ENCODE measurements at places on chromosomes 11 and 22.
A peak's percentile ranks its signal among the peaks of the same experiment; 100 is the strongest.

GRCh38 chr11:1012740-1013630 is 23.5 kb downstream of the MUC6 start:
- peak; percentile 71 for DNase-seq

DNA sequence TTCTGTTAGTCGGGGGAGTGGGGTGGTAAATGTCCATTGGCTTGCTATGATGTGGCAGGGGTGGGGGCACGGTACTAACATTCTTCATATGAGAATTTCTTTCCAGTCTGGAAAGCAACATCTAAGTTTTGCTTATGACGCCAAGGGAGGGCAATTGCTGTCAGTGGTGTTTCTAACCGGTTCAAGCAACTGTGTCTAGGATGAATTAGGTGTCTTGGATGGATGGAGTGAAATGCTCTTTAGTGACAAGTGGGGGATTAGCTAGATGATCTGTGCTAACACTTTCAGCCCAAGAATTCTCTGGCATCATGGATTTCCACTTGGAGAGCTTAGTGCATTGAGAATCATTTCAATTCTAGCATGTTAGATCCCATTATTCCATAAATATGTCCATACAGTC is 262.6 kb upstream of the SORL1-AS1 start:
- peak; percentile 58 for DNase-seq

GRCh38 chr22:38761202-38762162 is 5.7 kb upstream of the SUN2 start:
- peak; percentile 36 for DNase-seq

DNA sequence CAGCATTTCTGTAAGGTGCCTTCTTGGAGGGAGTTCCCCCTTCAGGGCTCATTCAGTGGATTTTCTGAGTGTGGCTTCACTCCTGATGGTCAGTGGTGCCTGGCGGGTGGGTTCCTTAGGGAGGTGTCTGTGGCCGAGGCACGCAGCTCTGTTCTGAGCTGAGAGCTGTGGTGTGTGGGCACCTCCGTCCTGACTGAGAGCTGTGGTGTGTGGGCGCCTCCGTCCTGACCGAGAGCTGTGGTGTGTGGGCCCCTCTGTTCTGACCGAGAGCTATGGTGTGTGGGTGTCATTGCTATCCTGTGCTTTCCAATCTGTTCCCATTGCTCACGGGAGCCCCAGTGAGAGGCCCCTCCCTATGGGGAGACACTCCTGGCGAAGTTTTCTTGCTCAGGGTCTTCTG is 39.8 kb downstream of the MUC6 start:
- DNase-seq = no peak

DNA sequence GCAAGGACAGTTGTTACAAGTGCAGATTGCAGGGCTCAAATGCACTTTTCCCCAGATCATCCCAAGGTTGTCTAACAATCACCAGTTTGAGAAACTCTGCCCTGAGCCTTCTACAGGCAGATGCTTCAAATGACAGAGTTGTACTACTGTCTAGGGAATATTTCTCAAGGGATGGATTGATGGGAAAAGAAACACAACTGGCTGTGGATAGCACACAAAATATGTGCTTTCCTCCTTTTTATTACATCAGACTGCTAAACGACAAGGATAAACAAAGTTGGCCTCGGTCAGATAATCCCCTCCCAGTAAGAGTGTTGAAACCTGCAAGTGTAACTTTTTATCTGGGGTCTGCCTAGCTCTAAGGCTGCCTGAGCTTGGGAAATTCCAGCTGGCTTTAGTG is 46.6 kb upstream of the SORL1-AS1 start:
- DNase-seq = no peak

DNA sequence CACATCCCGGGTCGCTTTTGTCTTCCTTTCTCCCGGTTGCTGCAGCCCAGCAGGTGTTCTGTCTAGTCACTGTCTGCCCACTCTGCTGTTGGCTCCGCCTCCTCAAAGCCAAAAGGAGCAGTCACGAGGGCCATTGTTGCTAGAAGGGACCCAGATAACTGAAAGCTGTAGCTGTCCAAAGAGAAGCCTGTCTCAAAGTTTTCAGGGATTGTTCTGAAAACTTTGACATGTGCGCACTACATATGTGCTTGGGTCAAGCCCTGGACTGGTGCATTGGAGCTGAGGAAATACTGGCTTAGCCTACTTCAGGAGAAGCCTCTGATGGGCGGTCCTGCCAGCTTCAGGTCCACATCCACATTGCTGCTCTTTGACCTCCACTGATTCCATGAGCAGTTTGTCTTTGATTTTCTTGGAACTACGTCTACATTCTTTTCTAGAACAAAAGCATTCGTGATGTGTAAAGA is 8.8 kb upstream of the OR2AT4 start:
- no peak for DNase-seq

DNA sequence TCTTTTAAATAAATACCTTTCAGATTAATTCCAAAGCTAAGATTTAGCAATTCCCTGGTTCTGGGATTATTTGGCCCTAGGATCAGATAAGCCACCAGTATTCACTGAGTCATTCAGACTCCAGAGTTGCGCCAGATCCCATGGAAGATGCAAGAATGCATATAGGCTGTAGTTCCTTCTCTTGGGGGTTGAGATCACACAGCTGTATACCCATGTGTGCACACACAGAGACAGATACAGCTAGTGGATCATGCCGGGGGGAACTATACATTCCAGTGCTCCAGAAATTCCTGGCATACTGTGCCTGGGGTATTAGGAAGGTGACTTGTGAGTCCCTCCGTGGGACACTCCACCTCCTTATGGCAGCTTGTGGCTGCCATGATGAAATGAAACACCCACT is 75.4 kb downstream of the ZBTB16 start:
- no peak for DNase-seq

DNA sequence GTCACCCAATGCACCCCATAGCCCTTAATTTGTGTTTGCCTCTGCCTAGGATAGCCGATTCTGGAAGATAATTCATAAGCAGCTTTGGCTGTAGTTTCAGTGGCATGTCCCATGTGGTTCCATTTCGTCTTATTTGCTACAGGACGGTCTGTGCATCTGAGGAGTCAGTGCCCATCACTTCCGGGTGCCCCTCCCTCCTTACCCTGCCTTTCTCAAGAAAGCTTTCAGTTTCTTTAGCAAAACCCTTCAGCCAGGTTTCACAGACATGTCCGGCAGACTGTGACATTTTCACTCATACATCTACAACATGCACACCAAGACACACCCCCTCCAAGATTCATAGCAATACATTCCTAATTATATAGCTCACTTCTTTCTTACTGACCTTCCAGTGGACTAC is 14.3 kb downstream of the TP53AIP1 start:
- no peak for DNase-seq

DNA sequence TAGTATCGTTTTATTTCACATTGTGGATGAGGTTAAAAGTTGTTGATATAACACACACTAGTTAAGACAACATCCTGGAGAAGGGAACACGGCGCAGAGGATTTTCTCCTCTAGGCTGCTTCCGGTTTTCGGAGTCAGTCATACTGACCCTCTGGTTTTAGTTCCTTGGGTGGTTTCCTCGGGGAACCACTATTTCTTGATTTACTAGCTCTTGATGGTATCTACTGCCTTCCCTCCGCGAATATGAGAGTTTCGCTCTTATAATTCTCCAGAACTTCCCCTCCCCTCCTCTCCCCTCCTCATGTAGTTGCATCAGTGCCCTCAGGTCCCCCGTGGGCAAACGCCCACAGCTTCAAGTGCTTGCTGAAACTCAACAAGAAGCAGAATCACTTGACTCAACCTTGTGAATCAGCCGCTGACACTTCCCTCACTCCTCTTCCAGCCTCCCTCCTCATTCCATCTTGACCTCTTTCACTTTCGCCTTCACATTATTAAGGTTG is 15.9 kb upstream of the APOBEC3A start:
- DNase-seq = no peak

DNA sequence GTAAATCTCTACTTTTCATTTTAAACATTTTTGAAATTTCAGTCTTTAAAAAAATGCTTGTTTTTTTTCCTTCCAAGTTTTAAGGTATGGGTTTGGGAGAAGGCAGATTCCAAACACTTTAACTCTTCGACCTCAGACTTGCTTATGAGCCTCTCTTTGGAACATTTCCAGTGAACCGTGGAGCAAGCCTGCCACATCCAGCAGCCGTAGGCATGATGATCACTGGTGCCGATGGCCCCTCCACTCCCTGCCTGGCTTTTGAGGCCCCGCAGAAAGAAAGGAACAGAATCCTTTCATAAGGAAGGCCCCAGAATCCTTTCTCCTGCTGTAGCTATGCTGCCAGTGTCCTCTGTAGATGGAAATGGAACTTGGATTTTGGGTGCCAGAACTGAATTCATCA is 50.7 kb downstream of the BMAL1 start:
- DNase-seq = no peak

DNA sequence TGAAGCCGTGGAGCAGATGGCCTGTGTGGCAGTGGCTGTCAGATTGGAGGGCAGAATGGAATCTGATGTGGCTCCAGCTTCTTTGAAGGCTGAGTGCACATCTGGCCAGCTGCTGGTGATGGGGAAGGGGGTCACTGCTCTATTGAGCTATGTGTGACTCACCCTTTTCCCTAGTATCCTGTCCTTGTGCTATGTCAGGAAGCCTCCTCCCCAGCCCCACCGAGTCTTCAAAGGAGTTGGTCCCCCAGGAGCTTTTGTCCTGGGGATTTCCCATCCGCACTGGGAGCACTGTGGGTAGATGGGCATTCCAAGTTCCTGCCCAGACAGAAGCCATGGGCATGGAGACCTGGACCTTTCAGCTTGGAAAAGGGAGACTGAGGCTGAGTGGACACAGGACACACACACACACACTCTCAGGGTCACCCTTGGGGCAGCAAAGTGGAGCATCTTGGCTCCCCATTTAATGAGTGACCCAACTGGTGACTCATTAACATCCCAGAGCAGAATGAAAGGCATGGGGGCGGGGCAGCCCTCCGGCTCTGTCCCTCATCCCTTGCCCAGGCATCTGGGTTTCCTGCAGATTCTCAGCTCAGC is 3.3 kb downstream of the SERPINH1 start:
- DNase-seq = peak; percentile 42

GRCh38 chr22:41479671-41480396 is 10.9 kb downstream of the ACO2 start:
- peak; percentile 49 for DNase-seq

GRCh38 chr22:30626413-30626812 is 9.2 kb upstream of the SLC35E4 start:
- no peak for DNase-seq

DNA sequence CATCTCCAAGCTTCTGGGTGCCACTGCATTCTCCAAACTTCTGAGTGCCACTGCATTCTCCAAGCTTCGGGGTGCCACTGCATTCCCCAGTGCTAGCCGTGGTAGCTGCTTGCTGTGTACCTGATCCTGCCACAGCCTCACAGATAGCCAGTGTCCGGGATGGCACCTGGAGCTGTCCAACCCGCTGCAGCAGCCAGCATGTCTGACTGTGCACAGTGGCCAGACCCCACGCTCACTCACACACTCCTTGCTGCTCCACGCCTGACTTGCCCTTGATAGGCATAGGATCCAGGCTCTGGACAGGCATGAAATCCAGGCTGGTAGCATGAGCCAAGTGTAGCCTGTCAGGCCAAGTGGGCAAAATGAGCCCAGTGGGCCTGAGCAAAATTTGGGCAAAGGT is 465.0 kb downstream of the GUCY1A2 start:
- DNase-seq = no peak

- DNase-seq = no peak
These were observed 110.8 kb downstream of the MORC2 start for GRCh38 chr22:30857791-30858190.

DNA sequence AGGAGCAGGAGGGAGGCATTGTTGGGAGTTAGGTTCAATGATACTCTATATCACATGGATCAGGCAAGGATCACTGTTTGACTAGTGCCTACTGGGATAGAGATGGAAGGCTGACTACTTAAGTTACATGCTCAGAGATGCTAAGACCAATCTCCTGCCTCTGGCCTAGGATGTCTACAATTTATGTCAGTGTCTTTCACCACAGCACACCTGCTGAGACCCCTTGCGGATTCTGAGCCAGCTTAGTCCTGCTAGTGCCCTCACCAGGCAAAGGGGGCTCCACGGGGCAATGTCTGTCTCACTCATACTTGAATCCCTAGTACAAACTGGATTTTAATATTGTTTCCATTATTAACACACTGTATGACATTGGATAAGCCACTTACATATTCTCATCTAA is 732.5 kb downstream of the DLG2 start:
- DNase-seq = no peak

DNA sequence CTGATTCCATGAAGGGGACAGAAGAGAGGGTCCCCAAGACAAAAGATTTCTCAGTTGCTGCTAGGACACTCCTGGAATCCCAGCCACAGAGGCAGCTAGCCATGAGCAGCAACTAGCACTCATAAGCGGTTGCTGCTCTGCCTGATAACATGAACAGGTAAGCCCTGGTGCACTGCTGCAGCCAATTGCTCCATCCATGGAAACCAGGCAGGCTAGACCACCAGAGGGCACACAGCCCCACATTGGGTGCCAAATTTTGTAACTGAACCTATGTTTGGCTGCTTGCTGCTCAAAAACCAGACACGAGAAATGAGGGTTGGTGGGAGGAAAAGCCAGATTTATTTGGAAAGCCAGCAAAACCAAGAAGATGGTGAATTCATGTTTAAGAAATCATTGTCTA is 21.9 kb upstream of the QSER1 start:
- no peak for DNase-seq

DNA sequence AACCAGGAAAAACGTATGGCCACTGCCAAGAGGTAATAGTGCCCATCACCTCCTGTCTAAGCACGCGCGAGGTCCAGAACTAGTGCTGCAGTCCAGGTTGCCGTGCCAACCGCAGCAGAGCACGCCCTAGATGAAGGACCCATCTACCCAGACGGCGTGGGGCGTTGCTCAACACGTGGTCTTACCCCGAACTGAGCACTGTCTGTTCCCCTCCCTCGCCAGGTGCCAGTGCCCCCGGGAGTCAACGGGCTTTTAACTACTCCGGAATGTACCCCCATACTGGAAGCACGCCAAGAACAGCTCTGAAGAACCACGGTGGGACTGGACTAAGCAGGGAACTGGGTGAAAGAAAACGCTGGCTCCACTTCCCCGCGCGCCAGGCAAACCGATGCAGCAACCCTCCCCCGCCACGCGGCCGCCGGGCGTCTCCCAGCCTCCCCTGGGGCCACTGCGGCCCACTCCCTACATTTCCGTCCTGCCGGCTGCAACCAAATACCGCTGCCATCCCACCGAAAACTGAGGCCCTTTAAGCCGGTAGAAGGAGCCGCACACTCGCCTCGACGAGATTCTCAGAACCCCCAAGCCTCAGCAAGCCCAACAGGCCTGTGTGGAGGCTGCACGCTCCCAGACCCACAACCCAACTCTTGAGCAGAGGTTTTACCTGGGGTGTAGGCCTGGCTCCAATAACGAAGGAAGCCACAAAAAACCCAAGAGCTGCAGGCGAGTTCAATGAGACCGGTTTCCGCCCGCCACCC is at the start of gene HSPA8:
HSPA8 (minus strand) TSS at position 734 of the 755 bp plus-strand sequence. CDS start 812 bp downstream, outside the sequence.
- peak; percentile 78 for DNase-seq

All from left hindlimb (tissue), 1 donor.